ENCODE measurements at places on chromosomes 13 and 19.

DNA sequence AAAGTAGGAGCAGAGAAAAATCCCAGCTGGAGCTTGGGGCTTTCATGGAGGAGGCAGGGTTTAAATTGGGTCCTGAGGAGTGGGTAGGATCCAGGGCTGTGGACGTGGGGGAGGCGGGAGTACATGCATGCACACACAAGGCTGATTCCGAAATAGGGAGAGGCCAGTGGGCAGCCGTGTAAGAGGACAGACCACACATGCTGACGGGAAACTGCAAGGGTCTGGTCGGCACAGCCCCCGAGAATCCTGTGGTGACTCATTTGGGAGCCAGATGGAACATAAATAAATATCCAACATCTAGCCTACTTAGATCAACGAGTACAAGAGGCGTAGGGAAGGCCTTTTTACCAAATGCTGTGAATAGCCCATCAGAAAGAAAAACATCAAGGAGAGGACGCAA, 216.3 kb upstream of the ZNF507 start:
- DNase-seq, result no peak

- DNase-seq, result no peak
Observed at GRCh38 chr13:48939728-48940127, 36.0 kb upstream of the FNDC3A start.

DNA sequence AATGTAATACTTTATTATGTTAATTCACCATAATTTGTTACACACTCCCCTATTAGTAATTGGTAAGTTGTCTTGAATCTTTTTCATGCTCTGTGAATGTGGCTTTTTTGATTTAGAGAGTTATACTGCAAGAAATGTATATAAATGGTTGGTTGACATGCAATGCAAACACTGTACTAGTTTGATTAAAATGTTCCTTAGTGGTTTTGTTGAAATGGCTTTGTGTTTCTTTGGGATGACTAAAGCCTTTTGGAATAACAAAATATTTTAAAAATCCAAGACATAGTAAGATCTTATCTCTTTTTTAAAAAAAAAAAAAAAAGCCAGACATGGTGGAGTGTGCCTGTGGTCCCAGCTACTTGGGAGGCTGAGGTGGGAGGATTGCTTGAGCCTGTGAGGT, 10.5 kb downstream of the LAMP1 start:
- DNase-seq, result no peak

DNA sequence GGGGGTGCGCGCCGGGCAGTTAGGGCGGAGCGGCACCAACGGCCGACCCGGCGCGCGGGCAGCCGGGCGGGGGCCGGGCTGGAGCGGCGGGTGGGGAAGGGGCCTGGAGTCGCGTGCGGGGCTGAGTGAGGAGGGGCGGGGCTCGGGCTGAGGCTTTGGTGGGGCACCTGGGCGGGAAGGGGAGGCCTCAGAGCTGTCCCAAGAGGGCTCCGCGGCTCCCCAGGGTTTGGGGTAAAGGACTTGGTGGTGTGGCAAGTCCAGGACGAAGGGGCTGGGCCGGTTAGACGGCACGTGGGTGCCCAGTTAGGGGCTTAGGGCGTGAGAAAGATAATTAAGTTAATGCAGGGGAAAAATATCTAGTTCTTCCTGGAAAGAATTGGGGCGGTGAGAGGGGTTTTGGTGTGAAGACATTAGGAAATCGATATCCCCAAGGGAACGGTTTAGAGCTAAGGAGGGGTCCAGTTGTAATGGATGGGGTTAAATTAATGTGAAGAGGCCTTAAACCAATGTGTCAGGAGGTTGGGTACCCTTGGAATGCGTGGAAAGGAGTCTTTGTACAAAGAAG, 496 bp downstream of the ZNF574 start:
- DNase-seq, result no peak

- DNase-seq, result no peak
Observed at GRCh38 chr13:104984296-104984818, 1551.1 kb downstream of the EFNB2 start.

- no peak for DNase-seq
Observed at GRCh38 chr13:42798118-42798517, 16.7 kb downstream of the FAM216B start.

DNA sequence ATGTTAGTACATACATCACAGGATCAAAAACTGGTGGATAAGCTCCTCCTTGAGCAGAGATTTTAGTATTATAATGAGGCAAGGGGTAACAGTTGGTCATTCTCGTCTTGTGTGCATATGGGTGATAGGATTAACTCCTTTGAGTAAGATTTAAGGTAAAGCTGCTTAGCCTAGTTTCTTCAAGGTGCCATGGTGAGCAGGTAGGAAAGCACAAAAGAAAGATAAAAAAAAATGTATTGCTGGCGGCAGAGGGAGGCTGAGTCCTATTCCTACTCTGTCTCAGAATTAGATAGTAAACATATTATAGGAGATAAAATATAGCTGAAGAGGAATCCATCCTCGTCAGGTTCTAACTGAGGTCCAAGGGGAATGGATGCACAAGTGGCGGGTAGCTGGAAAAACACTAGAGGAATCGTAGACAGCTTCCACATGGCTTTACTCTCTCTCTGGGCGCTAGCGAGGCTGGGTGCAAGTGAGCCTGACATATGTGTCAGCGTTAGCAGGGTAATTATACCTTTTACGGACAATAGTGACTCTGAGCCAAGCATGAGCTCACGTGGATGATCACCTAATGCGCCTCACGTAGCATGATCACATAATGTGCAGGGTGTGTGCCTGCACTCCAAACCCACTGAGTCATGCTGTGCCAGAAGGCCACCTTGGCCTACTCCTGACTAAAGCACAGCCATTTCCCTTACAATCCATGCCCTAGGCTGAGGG, 734.3 kb upstream of the MIR17HG start:
- no peak for DNase-seq

DNA sequence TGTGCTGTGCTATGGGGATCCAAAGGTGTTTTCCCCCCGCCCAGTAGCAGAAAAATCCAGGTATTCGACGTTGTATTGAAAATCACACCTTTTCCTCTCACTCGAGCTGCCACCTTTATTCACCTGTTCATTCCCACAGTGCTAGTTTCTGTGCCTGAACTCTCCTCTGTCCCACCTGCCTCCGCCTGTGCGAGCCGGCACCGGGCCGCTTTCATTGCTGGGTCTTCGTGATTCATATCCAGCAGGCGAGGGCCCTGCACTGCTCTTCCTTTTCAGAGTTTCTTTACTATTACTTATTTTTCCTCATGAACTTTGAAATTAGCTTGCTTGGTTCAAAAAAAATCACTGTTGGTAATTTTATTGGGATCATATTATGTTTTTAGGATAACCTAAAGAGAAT, 42.4 kb upstream of the SOX1 start:
- DNase-seq, result no peak

GRCh38 chr13:50290186-50290585, 274.9 kb downstream of the KCNRG start:
- DNase-seq, result no peak

DNA sequence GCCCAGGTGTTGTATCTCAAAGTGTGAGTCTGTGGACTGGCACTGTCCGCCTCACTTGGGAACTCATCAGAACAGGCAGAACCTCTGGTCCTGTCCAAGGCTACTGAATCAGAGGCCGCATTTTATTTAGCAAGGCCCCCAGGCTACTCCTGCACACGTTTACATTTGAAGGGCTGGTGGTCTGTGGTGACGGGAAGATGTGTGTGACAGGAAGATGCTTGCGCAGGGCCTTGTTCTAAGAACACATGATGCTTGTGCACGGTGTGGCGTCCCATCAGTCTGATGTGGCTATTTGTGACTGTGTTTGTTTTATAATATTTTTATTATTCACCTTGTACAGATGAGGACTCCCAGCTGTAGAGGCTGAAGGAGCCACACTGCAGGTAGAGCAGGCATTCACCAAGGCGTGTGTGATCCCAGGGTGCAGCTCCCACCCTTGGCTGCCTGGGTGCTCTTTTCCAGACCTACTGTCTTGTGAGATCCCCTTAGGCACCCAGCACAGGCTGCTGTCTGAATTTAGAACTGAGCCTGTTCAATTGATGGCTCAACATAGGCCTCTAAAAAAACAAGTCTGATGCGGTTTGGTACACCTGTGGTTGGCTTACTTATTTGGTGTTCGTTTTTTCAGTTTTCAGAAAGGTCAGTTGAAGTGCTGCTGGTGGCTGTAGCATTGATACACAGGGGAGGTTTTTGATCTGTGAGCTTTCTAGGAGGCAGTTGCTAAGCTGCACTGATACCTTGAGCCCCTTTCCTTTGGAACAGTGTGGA, 3.1 kb downstream of the SLC25A15 start:
- no peak for DNase-seq

DNA sequence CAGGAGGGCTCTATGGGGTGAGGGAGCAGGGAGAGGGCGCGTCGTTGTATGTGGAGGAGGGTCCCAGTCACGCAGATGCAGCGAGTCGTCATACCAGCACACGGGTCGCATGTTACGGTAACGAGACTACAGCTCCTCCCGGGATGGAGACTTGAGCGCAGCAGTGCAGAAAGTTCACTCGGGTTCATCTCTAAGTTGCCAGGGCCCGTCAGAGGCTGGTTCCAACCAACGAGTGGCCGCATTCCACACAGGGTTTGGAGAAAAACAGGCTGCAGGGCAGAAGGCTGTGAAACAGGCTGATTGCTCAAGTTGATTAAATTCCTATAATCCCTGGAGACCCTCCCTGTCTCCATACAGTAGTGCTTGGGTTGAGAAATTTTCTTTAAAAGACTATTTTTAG, 21.9 kb upstream of the TTYH1 start:
- no peak for DNase-seq

DNA sequence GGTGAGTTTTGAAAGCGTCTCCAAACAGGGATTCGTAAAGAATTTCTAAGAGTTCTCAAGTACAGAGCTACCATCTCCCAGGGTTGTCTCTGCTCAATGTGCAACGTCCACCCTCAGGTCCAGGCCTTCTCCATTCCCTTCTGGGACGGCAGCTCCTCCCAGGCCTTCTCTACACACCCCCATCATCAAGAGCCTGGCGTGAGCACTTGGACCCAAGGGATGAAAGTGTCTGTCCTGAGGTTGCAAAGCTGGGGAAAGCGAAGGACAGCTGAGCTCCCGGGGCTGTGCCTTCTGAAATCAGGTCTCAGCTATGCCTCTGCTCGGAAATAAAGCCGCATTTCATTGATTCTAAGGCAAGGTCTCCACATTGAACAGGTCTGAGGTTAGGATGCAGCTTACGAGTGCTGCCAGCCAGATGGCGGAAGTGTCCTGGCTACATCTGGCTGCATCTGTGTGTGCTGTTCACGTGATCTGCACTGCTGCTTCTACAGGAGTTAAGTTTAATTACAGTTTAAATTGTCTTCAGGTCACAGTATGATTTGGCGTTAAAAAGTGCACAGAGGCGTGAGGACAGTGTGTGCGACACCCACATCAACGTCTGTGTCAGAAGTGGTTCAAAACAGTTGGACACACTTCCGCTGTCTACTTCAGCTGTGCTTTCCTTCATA, 27.0 kb upstream of the MIER2 start:
- no peak for DNase-seq

DNA sequence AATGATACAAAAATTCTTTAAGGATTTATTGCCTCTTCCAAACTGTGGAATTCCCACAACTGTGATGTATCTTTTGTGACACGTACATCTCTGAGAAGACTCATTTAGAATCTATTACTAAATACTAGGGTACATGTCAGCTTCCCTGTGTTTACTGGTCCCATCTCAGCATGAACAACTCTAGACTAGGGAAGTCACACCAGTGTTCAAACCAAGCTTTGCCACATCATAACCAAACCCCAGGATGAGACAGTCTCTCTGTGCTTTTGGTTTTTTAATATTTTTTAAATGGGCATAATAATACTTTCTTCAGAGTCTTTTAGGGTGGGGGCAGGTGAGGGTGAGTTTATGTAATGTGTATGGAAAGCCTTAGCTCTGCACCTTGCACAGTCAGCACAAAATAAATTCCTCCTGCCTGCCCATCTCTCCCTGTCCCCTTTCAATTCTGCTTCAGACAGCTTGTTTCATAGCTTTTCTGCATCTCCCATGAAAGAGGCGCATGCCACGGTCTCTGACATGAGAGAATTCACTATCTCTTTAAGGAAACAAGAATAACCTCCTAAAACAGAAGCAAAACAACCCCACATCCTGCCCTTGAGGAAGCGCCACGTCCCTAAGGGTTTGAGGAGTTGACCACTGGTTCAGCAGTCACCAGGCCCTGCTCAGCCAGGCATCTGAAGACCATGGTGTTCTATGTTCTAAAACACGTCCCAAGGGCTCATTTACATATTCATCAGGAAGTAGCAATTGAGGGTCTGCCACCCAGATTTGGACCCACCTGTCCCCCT, 174.5 kb downstream of the USP12 start:
- no peak for DNase-seq

DNA sequence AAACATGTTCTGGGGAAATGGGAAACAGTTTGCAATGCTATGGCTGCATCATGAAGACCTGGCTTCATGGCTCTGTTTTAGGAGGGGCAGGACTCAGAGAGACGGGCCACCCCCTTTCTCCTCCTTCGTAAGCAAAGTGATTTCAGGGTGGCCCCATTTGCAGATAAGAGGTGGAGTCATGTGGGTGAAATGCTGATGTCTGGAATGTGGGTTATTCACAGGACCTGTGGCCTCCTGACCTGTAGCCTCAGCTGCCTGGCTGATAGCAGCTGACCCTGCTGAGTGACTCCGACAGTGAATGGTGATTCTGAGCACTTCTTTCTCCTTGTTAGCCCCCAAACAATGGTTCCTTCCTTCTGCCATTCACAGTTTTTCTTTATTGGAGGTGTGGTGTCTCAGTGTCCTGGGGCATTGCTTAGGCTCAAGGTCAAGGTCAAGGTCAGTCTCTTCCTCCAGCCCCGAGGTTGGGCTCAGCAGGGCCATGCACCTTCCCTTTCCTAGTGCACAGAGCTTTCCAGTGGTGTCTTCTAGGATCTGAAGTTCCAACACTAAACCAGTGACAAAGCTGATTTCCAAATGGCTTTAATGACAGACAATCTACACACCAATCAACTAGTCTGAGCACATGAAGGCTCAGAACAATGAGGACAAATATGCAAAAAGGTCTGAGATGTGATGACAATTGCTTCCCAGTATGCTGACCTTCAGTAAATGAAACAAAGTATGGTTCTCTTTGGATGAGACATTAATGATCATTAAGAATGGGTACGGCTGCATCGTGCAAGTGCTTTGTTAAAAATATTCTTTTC, 49.6 kb upstream of the ANKRD10 start:
- no peak for DNase-seq

- DNase-seq, result no peak
Observed at GRCh38 chr13:76715621-76716020, 170.6 kb downstream of the KCTD12 start.

DNA sequence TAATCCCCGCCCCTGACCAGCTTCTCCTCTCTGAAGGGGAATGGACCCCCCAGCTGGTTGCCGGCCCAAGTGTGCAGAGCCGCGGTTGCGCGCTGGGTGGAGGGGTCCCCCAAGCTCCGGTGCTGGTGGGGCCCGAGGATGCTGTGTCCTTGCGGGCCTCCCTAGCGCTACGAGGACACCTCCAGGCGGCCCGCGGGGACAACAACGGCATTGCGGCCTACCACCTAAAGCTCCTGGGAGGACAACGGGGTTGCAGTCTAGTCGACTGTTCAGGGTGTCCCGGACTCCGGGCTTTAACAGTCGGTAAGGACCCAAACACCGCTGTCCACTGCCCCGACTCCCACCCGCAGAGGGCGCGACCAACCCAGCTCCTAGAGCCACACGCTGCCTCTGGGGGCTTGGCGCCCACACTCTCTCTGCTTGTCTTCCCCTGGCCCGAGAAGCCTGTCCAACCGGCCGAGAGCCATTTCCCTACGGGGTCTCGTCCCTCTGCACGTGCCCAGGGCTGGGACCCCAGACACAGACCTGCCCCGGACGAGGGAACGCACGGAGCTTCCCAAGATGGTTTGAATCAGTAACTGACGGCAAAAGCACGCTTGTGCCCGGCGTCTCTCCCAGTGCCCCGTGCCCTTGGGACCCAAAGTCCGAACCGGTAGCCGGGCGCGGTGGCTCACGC, 927 bp upstream of the SDHAF1 start:
- no peak for DNase-seq

GRCh38 chr13:25064396-25064795, 31.5 kb upstream of the PABPC3 start:
- no peak for DNase-seq

Data from cerebellar nuclear complex (tissue), 1 donor.